ENCODE measurements at places on chromosomes 3 and 15.

- peak; percentile 3 for DNase-seq
Measured at GRCh38 chr15:83571820-83572707, 81.9 kb upstream of the ADAMTSL3 start.

GRCh38 chr15:36390491-36390890 is 188.9 kb upstream of the CDIN1 start:
- no peak for DNase-seq

GRCh38 chr3:164458986-164459385 is 619.3 kb downstream of the SI start:
- DNase-seq = no peak

DNA sequence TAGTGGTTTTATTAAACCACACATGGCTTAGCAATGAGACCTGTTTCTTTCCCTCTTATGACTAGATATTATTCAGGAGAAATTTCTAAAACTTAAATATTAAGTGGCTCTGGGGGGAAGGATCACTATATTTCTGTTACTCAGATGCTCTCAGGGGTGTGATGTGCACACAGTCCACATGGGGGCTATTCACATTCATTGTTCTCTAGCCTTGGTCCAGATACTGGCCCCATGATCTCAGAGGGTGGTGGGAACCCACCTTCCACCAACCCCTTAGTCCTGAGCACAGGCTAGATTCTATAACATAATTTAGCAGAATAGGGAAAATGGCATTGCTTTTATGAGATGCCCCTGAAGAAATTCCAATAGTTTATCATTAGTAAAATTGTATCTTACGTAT is 149.0 kb upstream of the ST8SIA2 start:
- no peak for DNase-seq

DNA sequence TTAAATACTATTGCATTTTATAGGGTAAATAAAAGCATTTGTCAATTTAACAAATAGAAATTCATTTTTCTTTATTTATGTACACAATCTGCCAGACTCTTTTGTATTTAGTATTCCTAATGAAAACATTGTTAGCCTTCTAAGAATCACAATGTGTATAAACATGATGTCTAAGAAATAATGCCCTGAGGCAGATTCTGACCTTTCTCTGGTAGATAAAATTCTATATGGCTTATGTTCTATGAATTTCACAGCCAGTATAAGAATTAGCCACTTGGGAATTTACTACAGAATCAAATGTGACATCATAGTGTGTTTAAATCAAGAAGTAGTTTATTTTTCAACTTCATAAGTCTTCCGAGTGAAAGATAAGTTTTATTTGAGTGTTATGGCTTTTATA is 457.4 kb downstream of the ZIC1 start:
- DNase-seq = no peak

DNA sequence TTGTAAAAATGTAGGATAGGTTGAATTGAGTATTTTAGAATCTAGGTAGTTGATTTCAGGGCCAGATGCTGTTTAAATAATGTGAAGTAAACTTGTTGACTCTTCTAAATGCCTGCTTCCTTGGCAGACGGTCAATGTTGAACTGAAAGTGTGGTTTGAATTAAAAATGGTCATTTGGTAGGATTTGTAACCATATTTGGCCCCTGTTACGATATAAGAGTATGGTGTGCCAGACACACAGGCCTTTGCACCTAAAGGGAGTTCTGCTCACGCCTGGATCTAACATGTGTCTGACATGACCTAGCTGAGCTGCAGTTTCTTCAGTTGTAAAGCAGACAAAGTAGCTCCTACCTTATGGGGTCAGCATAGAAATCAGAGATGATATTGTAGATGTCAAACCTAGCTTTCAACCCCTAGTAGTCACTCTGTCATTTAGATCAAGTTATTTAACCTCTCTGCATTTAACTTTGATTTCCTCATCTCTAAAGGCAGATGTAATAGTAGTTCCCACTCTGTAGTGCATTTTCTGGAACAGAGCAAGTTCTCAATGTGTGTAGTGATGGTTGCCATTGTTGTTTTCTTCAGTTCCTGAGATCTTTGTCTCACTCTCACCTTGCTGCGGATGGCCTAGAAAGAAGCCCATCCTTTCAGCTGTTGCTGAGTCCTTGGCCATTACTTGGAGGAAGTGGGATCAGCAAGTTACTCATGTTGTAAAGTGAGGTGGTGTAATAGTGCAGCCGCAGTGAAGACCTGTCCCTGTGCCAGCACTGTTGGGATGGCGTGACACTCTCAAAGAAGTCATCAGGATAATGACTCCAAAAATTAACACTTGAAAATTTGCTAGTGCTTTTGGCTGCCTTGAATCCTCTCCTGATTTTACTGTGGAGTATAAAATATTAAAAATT is 90.2 kb downstream of the GHSR start:
- no peak for DNase-seq

DNA sequence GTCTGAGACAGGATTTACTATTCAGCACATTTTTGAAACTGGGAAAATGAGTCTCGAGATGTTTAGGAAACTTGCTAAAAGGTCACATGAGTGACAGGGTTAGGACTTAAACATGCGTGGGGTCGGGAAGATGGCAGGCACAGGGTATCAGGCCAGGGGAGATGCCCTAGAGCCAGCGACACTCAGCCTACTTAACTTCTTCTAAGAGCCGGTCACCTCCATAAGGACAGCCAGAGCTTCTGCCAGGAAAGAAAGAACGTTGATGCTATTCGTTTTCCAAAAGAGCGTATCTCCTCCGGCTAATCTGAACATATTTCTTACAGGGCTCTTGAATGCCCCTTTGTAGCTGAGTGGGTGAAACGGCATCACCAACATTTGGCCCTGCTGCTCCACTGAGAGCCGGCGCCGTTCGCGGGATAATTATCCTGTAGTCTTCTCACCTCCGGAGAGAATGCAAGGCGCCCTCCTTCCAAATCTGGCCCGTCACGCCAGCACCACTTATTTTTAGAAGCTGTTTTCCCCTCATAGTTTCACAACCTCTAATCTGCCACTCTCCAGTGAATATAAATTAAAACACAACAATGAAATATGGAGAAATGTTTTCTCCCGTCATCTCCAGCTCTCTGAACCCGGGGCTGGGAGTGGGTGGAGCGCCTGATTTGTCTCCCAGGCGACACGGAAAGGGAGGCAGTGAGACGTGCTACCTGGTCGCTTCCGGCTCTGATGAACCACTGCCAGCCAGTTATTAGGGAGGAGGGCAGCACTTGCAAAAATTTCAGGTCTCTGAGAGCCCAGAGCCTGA is 58.5 kb downstream of the LIPC start:
- DNase-seq = no peak

- DNase-seq = no peak
Measured at GRCh38 chr3:119636891-119637611, 23.3 kb downstream of the POPDC2 start.

- DNase-seq = peak; percentile 73
Measured at GRCh38 chr15:65981837-65982626, 112.7 kb downstream of the RAB11A start.

GRCh38 chr3:177594096-177594495 is 396.8 kb upstream of the TBL1XR1 start:
- peak; percentile 84 for DNase-seq

GRCh38 chr3:105516972-105517371 is 150.3 kb downstream of the ALCAM start:
- no peak for DNase-seq

GRCh38 chr3:185400866-185401265 is 37.9 kb downstream of the MAP3K13 start:
- DNase-seq = no peak

DNA sequence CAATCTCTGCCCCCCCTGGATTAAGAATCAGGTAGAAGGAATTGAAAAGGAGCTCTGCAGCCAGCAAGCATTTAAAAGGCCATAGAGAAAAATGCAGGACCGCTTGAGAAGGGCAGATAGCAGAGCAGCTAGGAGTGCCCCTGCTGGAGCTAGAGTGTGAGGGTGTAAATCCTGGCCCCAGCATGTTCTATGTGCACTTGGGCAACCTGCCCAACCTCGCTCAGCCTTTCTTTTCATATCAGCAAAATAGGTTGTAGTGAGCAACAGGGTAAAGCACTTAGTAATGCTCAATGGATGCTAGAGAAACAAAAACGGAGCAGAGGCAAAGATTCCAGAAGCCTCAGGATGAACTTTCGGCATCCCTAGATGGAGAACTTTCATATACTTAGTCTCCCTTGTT is 25.0 kb upstream of the THBS1 start:
- no peak for DNase-seq

GRCh38 chr3:103410231-103410630 is 975.4 kb downstream of the ZPLD1 start:
- DNase-seq = no peak

DNA sequence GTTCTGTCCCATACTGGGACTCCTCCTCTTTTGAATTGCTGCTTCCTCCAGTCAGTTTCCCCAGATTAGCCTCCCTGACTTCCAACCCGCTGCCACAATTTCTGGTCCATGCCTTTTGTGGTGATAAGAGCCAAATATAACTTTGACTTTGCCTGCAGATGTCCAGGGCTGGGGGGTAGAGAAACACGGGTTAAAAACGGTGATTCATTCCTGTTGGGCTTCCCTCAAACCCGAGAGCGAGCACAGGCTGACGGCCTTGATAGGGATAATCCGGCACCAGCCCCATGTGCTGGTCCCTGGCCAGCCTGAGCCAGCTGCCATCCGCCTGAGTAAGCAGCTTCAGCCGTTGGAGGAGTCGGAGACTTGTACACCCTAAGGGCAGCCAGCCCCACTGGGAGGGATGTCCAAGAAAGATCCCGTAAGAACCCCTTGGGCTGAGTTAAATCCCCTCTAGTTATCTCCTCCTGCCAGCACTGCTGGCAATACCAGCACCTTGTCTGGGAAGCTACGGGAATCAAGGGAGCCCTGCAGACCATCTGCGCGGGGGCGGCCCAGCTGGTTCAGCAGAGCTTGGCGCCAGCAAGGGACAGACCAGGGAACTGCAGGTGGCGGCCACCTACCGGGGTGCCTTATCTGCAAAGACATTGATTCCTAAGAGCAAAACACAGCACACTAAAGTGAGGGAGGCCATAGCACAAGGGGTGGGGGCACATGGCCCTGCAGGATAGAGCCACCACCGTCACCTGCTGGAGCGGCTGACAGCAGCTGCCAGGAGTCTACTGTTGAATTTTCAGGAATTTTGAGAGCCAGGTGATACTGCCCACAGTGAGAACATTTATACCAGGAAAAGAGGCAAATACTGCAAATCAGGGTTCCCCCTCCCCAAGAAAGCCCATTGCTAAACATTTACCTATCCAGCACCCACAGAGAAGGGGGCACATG is 18.1 kb downstream of the CSPG4 start:
- DNase-seq = peak; percentile 39

DNA sequence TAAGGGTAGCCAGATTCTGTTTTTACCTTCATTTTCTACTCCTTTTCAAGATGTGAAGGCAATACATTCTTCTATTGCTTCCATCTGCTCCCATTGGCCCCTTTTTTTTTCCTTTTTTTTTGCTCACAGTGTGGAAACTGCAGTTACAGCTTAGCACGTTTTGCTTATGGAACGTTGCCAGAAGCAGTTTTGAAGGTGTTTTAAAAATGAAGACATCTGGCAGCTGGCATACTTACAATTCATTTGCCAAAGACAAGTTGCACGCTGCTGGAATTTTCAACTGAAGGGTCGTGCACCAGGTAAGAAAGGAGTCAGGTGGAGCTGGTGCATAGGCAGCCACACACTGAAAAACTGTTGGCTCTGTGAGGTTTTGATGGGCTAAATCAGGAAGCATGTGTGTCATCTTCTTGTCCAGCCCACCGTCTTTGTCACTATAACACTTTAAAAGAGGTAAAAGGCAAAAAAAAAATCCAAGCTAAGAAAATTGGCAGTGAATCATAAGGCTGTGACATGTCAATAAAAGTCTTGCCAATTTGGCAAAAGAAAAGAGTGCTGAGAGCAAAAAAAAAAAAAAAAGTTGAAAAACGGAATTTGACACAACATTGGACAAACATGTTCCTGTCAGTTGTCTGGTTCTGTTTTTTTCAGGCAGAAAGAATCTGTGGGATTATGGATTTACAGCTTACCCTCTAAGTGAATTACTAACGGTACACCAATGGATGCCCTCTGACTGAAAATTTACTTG is 225.4 kb upstream of the SOX2 start:
- DNase-seq = no peak

GRCh38 chr3:98361289-98361688 is 7.6 kb downstream of the OR5K4 start:
- DNase-seq = no peak

DNA sequence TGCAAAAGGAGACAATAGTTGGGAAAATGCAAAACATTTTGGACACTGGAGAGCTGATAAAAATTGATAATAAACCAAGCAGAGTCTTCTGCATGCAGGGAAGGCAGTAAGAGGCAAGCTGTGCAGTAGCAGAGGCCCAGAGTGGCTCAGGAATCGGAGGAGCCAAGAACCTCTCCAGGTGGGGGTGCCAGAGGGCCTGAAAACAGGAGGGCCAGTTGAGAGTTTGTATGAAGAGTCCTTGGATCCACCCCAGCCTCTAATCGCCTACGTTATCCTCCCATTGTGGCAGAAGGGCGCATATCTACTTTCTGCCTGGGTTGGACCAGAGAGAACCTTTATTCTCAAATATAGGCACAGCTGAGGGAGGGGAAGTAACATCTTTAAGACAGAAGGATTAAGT is 48.9 kb upstream of the RBP1 start:
- DNase-seq = peak; percentile 41

DNA sequence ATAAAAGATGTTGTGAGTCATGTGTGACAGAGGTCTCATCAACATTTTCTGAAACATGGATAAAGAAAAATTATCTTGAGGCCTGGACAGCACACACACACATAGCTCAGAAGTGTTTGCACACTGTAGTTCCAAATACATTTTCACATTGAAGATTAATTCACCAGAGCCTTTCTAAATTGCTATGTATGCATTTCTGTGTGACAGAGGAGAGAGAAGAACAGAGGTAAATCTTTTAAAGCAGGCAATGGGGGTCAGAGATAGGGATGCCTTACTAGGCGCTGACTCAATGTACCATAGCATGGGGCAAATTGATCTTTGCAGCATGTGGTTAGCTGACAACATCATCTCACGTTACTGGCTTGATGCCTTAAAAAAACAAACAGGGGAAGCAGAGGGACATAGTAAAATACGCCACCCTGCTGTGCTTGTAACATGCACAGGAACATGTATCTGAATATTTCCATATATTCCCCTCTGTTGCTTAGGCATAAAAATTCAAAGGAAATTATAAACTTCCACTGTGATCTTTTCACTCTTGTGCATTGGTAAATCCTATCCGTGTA is 7.7 kb downstream of the POU1F1 start:
- no peak for DNase-seq

DNA sequence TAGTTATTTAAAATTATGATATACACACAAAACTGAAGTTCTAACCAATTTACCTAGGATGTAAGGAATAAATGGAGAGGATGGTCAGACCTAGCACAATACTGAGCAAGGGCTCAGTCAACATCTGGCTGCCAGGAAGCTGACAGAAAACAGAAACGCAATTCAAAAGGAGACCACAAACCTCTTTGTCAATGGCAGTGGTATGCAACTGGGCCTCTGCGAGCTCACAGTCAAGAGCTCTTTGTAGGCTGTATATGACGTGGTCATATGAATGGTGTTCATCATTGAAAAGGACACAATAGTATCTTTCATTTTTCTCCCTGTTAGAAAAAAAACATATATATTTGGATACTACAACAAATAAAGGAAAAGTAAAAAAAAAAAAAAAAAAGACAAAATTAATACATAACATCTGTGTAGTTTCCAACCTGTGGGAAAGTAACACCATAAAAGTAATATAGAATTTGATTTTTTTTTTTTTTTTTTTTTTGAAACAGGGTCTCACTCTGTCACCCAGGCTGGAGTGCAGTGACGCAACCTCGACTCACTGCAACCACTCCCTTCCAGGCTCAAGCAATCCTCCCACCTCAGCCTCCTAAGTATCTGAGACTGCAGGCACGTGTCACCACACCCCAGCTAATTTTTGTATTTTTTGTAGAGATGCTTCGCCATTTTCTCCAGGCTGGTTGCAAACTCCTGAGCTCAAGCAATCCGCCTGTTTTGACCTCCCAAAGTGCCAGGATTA is 37.9 kb downstream of the UBR1 start:
- no peak for DNase-seq
